ENCODE measurements at places on chromosomes 11 and 22.

DNA sequence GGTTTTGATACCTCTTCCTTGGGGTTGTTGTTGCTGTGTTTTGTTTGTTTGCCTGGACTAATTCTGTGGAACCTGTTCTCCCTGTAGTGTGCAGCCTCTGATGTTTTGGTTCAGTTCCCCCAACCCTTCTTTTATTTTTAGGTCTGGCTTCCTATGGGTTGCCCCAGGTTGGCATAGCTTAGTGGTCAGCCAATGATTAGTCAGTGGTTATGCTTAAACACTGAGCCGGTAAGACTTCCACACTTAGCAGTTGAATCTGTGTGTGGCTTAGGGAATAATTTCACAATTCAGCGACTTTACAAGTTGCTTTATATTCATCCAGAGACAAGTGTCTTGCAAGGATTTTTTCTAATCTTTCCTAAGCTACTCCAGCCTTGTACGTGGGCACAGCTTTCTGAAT is 78.6 kb upstream of the CLPB start:
- no peak for DNase-seq

GRCh38 chr11:121417055-121417551 is 35.0 kb upstream of the SORL1 start:
- no peak for DNase-seq

DNA sequence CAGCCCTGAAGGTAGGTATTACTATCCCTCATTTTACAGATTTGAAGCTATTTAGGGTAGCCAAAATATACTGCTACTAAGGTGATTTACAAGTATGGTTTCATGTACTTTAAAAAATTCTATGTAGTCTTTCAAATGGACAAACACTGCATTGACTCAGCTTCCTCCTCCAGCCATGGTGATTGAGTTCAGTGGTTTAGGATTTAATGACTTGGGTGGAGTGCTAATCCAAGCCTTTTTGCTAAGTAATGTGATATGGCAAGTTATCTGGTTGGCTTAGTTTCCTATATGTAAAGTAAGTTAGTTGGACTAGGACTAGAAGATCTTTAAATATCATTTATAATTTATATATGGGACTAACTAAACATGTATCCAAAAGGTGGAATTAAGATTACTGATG is 77.9 kb downstream of the ARHGAP20 start:
- DNase-seq: no peak

- DNase-seq: no peak
Observed at GRCh38 chr11:96149743-96150555, 193.0 kb downstream of the MAML2 start.

DNA sequence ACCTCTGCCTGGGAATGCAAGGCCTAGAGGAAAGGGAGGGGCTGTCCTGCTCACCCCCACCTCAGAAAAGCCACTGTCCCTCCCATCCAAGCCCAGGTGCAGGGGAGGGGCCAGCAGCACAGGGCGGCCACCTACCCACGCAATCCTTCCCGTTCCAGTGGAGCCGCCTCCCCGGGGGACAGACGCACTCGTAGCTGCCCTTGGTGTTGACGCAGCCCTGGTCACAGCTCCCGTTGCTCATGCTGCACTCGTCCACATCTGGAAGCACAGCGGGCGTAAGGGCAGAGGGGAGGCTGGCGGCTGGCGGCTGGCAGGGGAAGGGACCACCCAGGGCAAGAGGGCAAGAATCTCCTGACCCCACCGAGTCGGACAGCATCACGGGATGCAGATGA is 40.3 kb upstream of the TTLL12 start:
- DNase-seq: no peak

DNA sequence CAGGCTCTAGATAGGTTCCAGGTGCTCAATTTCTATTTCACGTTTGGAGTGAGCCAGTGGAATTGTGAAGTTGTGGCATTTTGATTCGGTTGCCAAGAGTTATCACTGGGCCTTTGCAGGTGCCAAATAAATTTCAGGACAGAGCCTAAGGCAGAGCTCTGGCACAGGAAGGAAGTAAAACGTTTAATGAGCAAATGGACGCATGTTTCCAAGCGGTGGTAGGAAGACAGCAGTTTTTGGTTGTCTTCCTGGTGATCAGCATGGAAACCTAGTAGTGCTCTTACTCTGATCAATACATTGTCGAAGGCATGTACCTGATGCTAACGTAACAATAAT is 452 bp downstream of the BIRC3 start:
- DNase-seq: no peak

All from Caco-2 (cell line).